ENCODE measurements at places on chromosomes 5 and 9. TPM values are rescaled to one million over a fixed set of nuclear protein-coding genes. Genes with fewer than 3 reads are reported as not detected.
A peak's percentile ranks its signal among the peaks of the same experiment; 100 is the strongest.

DNA sequence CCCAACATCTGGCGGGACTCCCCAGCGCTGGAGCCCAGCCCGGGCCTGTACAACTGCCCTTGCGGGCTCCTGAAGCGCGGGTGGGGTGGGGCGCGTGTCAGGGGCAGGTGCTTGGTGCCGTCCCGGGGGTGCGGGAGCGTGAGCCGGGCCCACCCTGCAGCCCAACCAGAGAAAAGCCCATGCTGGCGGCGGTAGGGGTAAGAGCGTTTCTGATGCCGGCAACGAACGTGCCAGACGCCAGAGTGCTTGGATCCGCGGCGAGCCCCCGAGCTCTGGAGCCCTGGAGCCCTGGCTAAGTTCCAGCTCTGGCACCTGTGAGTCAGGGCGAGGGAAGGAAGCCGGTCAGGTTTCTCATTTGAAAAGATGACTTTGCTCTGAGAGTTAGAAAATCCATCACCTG, 58.0 kb downstream of the ZNF510 start:
- no peak for DNase-seq

GRCh38 chr9:95009459-95009858, 283.0 kb downstream of the AOPEP start:
- no peak for DNase-seq

DNA sequence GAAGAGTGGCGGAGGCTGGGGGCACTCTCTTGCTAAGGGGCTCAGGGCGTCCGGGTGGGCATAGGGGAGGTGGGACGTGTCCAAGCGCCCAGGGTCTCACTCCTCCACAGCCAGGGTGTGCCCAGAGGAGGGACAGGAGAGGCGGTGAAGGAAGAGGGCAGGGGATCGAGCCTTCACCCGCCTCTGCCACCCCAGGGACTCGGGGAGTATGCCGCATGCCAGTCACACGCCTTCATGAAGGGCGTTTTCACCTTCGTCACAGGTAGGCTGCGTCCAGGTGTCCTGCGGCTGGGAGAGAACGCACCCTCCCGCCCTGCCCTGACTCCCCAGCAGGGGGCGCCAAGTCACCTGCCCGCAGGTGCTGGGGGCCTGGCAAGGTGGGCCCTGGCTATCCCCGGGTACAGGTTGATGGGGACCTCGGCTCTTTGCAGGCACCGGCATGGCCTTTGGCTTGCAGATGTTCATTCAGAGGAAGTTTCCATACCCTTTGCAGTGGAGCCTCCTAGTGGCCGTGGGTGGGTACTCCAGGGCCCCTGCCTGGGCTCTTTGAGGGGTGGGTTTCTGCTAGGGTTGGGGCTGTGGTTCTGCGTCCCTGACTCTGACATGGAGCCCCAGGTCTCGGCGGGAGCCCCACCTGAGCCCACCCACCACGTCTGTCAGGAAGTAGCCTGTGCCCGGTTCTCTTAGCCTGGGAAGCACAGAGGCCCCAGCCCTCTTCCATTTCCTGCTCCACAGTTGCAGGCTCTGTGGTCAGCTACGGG, 552 bp downstream of the TMEM141 start:
- peak; percentile 81 for DNase-seq

DNA sequence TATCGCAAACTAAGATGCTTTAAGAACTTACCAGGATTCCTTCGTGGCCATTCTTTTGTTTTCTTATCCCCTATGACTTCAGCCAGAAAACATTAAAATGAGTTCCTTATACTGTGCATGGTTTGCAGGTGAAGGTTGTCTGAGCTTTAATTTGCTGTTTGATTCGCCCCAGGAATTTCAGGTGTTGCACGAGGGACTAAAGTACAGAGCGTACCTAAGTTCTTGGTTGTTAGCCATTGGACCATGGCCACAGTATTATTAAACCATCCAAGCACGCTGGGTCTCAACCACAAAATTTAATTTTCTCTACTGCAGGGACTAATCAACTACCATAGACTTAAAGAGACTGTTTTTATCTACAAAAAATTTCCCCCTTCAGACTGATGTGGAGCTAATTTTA, 208.4 kb upstream of the MPDZ start:
- DNase-seq = no peak

DNA sequence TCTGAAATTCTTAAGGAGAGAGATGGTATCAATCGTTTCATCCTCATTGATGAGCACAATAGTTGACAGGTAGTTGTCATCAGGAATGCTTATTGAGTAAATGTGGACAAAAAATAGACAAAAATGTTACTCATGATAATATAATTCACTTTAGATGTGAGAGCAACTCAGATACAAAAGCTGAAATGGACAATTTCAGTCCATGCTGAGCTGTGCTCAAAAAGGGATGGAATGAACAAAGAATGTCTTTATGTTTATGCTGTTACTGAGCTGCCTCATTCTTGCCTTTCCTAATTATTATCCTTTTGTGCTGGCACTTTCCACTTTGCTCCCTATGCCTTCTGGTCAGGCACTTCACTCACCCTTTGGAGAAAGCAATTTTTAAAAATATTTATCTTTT, 49.5 kb downstream of the JAKMIP2 start:
- DNase-seq = no peak

GRCh38 chr9:89529243-89530035, 31.5 kb upstream of the SEMA4D start:
- no peak for DNase-seq

DNA sequence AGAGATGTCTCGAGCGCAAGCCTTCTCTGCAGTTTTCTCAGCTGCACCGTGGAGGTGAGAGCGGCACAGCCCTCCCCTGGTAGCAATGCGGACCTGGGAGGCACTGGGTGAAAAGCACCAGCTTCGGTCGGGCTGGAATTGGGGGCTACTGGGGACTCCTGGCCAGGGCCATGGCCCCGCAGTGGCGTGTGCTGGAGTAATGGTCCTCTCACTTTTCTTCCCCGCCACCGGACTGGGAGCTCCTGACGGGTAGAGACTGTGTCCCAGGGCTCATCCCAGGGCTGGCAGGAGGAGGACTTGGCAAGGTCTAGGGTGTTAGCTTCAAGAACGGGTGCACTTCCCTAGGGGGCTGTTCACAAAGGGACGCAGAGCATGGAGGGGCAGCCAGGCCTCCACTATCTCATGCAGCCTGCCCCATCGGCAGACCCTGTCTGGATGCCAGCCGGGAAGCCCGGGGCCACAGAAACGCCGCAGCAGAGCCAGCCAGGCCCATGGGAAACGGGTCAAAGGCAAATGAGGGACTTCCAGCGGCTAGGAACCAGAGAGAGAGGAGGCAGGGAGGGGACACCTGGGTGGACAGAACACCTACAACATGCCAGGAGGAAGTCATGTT, 92.6 kb upstream of the MVB12B start:
- DNase-seq = no peak

Gene PIP5K1B
- total RNA-seq = 9.8 TPM

Gene SCGB3A2
- total RNA-seq = 1.4 TPM

Gene SLC36A3
- not detected for total RNA-seq

Gene IL4
- not detected for total RNA-seq
